Smooth muscle cell of the pulmonary artery (primary cell): ENCODE measurements at places on chromosomes 1 and 21. TPM values are rescaled to one million over a fixed set of nuclear protein-coding genes. Genes with fewer than 3 reads are reported as not detected.

The SPATA21 gene
- total RNA-seq = not detected in 2 replicates

The FCGR3B gene
- total RNA-seq = not detected in 2 replicates

The LCE3E gene
- total RNA-seq = not detected in 2 replicates

The ARTN gene
- total RNA-seq = 0.07 and 0.63 TPM in 2 replicates

The REG4 gene
- total RNA-seq = not detected in 2 replicates
